ENCODE measurements at places on chromosomes 13 and 19.
A peak's percentile ranks its signal among the peaks of the same experiment; 100 is the strongest.

- DNase-seq, result no peak
Measured at GRCh38 chr13:81138353-81138980, 797.5 kb upstream of the SPRY2 start.

DNA sequence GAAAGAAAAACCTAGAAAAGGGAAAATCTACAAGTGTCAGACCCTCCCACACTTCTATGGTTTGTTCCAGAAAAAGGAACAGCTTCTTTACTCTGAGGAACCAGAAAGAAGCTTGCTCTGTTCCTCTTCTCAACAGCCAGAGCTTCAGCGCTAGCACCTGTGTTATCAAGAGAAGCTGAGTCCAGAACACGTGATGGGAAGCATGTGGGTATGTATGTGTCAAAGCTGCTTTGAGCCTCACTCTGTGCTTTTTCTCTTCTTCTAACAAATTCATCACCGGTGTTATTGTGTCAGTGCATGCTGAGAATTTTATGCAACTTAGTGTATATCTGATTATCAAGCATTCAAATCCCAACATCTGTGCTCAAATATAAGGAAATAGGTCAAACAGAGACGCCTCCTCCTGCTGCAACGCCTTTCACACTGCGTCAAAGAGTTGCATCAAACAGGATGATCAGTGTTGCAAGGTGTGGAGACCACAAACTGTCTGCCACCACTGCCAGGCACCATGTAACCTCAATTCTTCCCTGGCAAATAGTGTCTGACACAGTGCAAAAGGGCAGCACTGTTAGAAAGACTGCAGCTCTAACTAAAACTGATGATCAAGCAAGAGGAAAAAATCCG, 83.9 kb downstream of the LRRC63 start:
- peak; percentile 59 for DNase-seq

- DNase-seq, result no peak
Measured at GRCh38 chr19:38993271-38993670, 17.7 kb upstream of the FBXO17 start.

GRCh38 chr19:33988601-33989000, 183.7 kb upstream of the LSM14A start:
- DNase-seq, result no peak

All from aorta (tissue), 5 donors.